ENCODE measurements at places on chromosomes 7 and 10.

- DNase-seq: no peak
Observed at GRCh38 chr10:124225467-124226270, 132.3 kb upstream of the CHST15 start.

GRCh38 chr10:29210266-29210868, 78.5 kb upstream of the LYZL1 start:
- no peak for DNase-seq

DNA sequence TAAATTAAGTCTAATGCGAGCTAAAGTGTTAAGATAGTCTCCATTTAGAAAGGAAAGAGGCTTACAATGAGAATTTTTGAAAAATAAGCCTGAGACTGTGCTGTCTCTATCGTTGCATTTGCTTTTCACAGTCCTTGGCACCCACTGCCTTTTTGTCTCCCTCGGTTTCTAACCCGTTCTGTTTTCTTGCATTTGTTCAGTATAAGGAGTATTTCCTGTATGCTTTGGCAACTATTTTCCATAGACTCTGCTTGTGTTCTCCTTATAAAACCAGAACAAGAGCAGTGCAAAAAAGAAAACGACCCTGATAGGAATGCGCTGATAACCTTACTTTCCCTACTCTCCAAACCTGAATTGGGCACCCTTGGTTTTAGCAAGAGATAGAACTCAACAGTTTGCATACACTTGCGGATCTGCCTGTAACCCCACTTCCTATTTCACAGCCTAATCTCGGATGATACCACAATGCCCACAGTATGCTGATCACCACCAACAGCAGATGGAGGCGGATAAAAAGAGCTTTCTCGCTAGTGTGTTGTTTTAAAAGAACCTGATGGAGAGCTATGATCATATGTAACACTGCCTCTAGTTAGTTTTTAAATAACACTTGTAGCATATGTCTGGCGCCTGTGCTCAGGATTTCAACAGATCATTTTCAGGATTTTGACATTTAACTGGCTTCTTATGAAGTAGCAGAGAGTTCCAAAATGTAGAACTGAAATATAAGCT, 1.6 kb upstream of the ARHGAP12 start:
- no peak for DNase-seq

DNA sequence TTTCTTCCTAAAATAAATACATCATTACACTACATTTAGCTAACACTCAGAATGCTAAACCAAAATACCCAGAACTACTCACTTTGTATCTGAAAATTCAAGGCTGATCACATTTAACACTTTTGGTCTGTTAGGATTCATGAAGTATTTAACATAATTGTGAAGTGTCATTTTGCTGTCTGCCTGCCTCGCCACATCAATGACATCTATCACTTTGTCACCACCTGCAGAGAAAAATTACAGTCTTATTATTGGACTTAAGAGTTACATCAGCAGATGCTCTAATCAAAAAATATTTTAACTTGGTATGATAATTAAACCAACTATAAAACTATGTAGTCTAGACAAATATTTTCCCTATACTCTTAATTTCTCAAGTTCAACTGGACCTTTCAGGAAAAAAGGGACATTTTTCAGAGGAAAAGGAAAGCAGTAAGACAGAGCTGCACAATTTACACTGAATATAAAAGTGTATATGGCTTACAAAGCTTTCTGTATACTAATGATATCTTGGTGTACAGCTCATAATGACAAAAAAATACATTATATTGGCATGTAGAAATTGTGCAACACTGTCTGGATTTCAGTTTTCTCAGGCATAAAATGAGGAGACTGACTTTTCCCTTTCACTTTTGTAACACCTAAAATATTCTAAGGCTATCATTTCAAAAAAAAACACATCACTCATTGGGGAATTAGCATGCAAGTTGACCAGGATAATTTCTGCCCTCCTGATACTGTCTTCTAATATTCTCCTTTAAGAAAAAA, 49.2 kb downstream of the KDM7A start:
- DNase-seq: no peak

- no peak for DNase-seq
Observed at GRCh38 chr7:143147070-143147469, 15.2 kb downstream of the PIP start.

- no peak for DNase-seq
Observed at GRCh38 chr7:2920956-2921652, 77.0 kb upstream of the GNA12 start.

- no peak for DNase-seq
Observed at GRCh38 chr7:66182920-66183319, 22.2 kb upstream of the TPST1 start.

DNA sequence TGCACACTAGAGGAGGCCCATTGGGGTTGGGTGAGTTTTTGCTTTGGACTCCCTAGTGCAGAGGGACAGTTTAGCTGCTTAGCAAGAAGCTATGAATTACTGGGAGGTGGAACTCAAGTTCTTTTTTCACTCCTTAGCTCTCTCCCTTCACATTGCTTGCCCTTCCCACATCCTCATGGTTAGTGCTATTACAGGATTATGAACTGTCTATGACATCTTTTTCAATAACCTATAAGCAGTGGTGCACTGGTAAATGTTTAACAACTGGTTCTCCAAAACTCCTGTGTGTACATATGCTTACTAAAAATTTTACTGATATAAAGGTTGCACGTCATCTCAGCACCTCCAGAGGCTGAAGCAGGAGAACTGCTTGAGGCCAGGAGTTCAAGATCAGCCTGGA, 6.2 kb downstream of the SSMEM1 start:
- no peak for DNase-seq

GRCh38 chr7:112202816-112203215, 3.4 kb downstream of the DOCK4 start:
- DNase-seq: no peak

DNA sequence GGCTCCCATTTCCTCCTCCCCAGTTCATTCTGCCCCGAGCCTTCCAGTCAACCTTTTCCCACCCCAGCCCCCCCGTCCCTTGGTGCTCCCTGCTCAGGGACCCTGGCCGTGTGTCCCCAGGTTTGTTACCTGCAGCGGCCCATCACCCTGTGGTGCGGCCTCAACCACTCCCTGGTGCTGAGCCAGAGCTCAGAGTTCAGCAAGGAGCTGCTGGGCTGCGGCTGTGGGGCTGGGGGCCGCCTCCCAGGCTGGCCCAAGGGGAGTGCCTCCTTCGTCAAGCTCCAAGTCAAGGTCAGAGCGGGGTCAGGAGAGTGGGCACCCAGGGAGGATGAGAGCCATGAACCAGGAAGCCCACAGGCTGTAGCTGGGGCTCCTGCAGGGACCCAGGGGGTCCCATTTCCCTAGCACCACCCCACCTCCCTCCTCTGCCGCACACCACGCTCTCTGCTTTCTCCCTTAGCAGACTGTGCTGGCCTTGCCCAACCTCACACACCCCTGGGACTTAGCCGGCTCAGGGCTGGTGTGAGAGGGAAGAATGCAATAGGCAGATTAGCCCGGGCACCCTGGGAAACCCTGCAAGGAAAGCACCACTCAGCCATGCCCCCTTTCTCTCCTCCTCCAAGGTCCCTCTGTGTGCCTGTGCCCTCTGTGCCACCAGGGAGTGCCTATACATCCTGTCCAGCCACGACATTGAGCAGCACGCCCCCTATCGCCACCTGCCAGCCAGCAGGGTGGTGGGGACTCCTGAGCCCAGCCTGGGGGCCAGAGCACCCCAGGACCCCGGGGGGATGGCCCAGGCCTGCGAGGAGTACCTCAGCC, 2.0 kb upstream of the PCOLCE start:
- DNase-seq: no peak

DNA sequence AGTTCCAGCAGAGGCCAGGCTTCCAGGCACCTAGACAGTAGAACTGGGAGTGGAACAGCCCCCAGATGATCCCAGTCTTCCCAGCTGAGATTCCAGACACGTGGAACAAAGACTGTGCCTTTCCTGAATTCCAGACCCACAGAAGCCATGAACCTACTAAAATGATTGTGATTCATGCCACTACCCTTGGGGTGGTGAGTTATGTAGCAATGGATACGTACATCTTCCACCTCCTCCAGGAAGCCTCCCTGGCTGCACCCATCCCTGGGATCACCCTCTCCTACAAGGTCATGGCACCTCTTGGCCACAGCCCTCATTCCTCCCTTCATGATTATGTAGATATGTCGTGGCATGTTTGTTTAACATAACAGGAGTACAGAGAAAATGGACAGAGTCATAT, 83.4 kb downstream of the NPTX2 start:
- DNase-seq: no peak

- DNase-seq: no peak
Observed at GRCh38 chr10:113583571-113583970, 30.7 kb downstream of the HABP2 start.

GRCh38 chr7:158646766-158647474, 57.7 kb downstream of the NCAPG2 start:
- DNase-seq: no peak

GRCh38 chr10:121113911-121114310, 262.7 kb downstream of the WDR11 start:
- DNase-seq: no peak

GRCh38 chr7:158106272-158106671, 481.4 kb downstream of the PTPRN2 start:
- DNase-seq: no peak

- DNase-seq: no peak
Observed at GRCh38 chr7:132805766-132806165, 229.5 kb upstream of the PLXNA4 start.

DNA sequence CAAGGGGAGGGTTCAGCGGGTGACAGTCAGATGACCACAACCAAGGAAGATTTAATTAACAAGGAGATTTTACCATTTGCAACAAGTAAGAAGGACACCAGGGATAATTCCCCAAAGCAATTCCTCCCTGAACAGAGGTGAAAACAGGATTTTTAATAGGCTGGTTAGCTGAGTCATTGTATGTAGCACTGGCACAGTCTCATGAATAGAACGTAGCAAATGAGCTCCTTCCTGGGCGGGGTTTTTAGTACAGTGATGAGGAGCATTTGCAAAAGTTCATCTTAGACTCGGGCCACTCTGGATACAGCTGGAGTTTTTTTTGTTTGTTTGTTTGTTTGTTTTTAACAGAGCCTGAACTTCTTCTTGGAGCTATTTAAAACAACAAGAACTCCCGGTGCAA, 39.0 kb downstream of the TAC1 start:
- DNase-seq: no peak

- no peak for DNase-seq
Observed at GRCh38 chr10:21281765-21282484, 243.6 kb downstream of the SKIDA1 start.

DNA sequence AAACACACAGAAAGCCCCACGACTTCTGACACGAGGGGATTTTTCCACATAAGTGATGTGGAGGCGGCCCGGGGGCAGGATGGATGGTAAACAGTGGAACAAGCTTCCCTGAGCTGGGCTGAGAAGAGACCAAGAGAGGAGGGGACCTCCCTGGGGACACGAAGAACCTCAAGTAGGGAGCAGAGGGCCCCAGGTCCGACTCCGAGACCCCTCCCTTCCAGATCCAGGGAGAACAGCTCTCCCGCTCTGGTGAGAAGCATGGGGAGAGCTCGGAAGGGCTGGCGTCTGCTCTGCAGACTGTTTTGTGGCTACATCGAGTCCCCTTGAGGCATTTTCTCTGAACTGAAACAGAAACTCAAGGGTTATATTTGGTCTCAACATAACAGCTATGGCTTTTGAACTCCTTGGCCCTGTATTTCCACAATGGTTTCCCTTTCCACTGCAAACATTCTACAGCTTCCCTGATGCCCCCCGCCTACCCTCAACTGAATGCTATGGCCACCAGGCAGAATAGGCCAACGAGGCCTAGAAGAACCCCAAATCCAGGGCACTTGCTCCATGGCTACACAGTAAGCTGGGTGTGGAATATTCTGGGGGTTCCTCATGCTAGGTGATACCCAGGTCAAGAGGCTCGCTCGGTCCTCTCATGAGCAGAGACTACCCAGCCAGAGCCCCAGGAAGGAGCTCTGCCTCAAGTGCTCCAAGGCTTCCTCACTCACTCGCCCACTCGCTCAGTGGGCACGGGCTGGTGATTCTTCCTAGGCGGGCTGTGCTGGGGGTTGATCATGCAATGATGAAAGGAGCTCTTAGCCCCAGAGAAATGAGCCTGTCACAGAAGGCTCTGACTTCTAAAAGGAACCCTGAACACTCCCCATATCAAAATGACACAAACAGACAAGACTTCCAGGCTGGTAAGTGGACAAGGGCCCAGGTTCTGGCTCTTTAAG, 47.5 kb downstream of the FAM53B start:
- DNase-seq: no peak

DNA sequence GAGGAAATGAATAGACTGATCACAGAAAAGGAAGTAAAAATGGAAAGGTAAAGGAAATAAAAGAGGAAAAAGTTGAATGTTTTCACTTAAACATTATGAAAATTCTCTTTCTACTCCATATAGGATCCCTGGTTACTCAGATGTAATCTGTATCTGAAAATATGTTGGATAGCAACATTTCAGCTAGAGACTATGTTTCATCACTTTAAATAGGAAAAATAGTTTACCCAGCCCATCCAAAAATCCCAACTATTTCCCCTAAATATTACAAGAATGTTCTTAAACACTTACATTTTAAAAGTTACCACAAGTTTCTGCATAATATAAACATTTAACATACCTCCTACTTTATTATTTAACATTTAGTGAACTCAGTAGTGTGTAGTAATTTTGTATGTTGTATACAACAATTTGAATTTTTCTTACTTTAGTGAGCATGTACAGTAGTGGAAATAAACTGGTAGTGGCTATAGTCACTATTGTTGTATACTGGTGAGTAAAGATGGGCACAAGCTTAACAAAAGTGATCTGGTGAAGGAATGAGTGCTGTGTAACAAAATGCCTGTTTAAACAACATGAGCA, 27.1 kb downstream of the SLF2 start:
- no peak for DNase-seq

- DNase-seq: no peak
Observed at GRCh38 chr7:116633131-116633988, 38.6 kb upstream of the MET start.

GRCh38 chr7:77985232-77985973, 186.8 kb downstream of the PHTF2 start:
- DNase-seq: no peak

- DNase-seq: no peak
Observed at GRCh38 chr7:106010331-106010730, 47.3 kb downstream of the CDHR3 start.

GRCh38 chr7:74619235-74619860, 38.2 kb upstream of the GTF2I start:
- DNase-seq: no peak

- no peak for DNase-seq
Observed at GRCh38 chr7:50608196-50608906, 43.1 kb upstream of the DDC start.

GRCh38 chr7:135811506-135811905, 62.9 kb upstream of the FAM180A start:
- no peak for DNase-seq

DNA sequence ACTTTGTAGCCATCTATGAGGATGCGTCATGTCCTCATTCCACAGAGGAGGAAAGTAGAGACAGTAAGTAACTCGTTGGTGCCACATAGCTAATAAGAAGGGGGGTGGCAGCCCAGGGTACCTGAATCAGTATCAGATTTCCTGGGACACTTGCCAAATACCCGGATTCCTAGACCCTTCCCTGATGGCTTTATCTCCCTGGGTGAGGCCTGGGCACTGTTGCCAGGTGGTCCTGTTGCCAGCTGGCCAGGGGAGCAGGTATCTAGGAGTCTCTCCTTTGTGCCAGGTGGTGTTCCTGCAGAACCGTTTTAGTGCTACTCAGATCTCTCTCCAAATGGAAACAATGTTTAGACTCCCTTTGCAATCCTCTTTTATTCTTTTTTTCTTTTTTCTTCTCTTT, 12.7 kb downstream of the SLC29A3 start:
- no peak for DNase-seq
